A172 (cell line): ENCODE measurements at places on chromosomes 1 and 21. TPM values are rescaled to one million over a fixed set of nuclear protein-coding genes. Genes with fewer than 3 reads are reported as not detected.

DNA sequence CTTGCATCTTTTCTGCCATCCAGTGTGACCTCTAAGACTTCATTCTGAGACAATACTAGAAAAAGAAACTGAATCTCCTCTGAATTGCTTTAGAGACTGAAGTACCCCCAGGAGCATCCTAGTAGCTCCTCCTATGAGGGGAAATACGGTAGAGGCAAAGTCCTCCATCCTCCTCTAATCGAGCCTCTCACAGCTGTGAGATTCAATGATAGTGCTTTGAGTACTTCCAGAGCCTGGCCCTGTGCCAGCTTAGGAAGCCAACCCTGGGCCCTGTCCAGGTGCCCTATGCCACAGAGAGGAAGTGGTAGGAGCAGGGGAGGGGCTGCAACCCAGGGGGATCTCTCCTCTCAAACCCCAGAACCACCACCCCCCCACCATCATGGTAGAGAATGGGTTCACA, 10.7 kb downstream of the RORC start:
- no peak for DNase-seq

Gene OR14K1
- total RNA-seq, result not detected in 2 replicates

Gene WDR64
- not detected in 2 replicates for total RNA-seq

DNA sequence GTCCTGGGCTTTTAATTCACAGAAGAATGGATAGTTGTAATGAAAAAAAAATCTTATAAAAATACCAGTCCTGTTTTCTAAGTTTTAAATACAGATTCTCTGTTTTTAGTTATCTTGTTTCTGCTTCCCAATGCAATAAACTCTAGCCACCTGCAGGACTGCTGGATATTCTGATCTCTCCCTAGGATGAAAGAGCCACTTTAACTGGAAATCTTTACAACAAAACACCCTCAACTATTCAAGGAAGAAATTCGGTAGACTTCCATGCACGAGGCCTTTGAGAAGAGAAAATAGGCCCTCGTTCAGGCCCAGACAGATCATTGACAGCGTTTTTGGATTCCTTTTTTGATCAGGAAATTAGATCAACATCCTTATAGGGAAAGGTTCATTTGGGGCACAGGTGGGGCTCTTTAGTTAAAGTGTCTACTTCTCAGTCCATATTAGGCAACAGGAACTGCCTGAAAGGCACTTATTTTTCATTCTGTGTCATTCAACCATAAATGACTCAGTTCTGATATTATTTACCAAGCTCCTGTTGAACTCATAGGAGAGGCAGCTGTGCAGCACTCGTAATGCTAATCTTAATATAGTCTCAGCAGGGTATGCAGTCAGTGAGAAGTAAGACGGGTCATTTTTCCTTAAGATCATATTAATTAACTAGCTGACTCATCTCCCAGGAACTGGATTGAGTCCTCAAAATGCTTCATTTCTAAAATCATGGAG, 71.1 kb upstream of the ERRFI1 start:
- DNase-seq, result peak; percentile 94
